ENCODE measurements at places on chromosomes 4 and X.

DNA sequence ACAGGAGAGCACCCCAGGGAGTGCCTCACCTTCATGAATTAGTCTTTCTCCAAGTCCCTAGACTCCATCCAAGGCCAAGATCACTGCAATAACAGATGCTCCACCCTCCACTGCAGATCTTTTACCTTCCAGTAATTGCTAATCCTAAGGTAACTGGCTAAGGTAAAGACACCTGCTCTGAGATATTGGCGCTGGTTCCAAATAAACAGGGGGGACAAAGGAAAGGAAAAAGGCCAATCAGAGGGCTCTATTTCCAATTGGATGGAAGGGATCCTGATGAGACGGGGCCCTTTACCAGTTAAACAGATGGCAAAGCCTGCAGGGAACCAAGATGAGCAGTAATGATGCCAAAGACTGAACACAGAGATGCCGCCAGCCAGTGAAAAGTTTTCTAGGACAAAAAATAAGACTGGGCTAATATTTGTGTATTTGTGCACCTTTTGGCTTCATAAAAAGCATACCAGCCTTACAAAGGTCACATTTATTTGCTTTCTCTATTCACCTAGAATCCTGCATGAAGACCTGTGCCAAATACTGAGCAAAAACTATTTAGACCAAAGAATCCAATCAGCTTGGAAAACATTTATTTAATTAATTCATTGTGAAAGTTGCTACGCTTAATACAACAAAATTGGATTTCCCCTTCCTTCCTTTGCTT is 148.5 kb downstream of the PPP3CA start:
- DNase-seq, result no peak

GRCh38 chrX:44344194-44344593 is 722 bp upstream of the EFHC2 start:
- no peak for DNase-seq

DNA sequence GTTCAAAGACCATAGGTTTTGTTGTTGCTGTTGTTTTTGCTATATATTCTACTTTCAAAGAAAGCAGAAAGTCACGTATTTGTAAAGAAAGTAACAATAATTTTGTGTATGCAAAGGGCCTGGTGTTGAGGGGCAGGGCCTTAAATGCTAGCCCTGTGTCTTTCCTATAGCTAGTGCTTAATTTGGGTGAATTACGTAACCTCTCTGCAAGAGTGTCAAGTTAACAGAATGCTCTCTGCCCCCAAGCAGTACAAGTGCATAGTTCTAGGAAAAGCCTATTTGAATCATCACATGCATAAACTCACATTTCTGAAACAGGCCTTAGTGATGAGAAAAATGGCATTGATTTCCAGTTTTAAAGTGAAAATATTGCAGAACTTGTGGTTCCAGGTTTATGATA is 663.6 kb downstream of the STIM2 start:
- DNase-seq, result no peak

DNA sequence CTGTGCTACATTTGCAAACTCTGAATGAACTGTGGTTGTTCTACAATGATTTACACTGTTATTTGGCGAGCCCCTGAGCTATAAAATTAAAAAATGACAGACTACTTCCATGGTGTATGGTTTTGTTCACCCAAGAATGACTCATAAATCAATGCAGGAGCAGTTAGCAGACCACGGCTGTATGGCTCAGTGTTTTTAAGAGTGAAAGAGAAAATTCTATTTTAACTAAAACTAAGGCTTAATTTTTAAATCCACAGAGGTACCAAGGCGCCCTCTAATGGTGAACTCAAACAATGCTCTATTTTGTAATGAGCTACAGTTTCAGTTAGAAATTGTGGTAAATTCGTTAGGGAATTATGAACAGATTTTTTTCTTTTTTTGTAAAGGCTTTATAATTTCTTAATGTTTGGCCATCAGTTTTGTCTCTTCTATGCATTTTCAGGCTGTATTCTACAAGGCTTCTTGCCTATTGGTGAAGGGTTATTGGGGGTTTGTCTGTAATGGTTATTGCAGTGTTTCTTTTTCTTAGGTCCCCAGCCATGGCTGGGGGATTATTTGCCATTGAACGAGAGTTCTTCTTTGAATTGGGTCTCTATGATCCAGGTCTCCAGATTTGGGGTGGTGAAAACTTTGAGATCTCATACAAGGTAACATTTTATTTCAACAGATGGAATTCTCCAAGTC is 32.5 kb downstream of the HMGB2 start:
- DNase-seq, result no peak

DNA sequence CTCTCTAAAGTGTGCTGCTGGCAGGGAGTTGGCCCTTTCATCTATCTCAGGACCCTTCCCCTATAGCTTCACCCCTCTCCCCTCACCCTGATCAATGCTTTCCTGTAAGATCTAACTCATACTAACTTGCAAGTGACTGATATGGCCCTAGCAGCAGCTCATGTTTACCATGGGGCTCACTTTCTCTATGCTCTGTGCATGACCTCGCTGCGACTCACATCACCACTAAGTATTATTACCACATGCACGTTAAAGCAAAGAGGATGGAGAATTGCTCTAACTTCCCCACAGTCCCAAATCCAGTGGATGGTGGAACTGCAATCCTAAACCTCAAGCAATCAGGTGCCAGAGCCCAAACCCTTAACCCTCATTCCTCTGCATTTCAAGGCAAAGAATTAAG is 626.6 kb downstream of the MID1IP1 start:
- DNase-seq, result no peak

DNA sequence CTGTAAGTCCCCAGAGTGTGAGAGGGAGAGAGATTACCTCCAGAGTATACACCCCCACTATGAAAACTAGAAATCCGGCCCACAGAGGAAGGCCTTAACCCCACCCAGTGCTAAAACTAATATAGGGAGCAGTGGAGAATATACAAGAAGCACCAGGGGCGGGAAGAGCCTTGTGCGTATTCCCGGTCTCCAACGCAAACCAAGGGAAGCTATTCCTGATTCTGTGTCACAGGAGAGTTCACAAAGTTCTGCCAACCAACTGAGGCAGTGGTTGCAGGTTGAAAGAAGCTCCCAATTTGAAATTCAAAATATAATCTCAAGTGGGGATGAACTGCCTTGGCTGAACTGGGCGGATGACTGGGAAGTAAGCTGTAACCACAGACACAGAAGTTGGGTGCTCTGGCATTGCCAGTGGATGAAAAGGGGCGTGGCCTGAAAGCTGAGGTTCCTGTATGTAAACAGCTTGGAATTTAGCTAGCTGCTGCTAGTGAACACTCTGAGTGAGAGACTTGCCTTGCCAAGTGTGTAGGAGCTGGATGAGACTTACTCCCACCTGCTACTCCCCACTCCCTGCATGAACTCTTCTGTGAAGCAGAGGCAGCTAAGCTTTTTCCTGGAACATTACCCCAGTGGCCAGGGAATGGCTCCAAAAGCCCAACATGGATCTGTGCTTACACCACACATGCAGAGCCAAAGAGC is 32.7 kb downstream of the ELF2 start:
- DNase-seq, result no peak

Measured in NCI-H2227 treated with DMSO at 0.1 percent for 48 hours (cell line).